Immature natural killer cell (primary cell): ENCODE measurements at places on chromosomes 3 and 15.

DNA sequence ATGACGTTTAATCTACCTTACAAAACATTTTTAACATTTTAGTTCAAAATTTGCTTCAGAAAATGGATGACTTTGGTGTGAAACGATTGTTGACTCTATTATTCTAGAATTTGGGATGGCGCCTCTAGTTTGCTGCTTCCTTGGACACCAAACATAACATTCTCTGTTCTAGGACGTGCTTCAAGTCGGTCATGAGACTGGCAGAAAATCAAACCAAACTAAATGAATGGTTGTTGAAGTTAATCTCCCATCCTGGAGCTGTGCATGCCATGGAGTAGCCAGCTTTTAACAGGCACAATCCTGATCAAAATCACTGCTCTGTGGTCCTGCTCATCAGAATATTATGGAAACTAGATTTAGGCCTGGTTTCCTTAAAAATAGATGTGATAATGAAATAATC, 9.6 kb upstream of the LRRFIP2 start:
- DNase-seq, result no peak

DNA sequence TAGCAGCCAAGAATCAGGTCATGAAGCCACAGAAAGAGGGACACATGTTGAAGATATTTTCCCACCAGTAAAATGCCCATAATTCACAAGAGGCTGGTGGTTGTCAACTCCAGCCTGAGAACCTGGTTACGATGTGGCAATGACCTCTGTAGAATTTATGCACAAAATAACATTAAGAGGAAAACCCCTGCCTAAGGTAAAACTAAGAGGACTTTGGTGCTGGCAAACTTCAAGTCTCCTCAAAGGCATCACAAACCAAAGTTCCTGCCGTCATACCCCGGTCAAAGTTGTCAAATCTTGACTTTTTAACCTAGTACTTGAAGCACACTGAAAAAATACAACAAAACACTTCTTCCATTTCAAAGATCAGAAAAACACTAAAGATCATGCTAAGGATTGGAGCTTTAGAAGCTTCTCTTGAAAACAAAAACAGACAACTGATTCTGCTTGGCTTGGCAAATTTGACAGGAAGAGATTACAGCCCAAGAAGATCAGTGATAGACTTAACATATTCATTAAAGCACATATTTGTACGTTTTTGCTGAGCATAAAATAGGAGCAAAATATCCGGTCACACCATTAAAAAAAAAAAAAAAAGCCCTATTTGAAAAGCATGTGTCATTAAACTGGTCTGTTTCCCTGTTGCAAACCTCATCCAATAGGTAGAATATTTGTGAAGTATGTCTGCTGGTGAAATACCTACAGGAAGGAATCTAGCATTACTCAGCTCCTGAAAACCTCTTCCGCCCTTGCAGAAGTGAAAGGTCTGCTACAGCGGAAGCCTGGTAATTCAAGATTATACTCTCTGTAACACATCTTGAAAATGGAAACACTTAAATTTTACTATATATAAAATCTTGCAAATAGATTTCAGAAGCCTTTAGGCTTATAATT, 22.8 kb downstream of the EIF4E3 start:
- DNase-seq, result peak; percentile 42

DNA sequence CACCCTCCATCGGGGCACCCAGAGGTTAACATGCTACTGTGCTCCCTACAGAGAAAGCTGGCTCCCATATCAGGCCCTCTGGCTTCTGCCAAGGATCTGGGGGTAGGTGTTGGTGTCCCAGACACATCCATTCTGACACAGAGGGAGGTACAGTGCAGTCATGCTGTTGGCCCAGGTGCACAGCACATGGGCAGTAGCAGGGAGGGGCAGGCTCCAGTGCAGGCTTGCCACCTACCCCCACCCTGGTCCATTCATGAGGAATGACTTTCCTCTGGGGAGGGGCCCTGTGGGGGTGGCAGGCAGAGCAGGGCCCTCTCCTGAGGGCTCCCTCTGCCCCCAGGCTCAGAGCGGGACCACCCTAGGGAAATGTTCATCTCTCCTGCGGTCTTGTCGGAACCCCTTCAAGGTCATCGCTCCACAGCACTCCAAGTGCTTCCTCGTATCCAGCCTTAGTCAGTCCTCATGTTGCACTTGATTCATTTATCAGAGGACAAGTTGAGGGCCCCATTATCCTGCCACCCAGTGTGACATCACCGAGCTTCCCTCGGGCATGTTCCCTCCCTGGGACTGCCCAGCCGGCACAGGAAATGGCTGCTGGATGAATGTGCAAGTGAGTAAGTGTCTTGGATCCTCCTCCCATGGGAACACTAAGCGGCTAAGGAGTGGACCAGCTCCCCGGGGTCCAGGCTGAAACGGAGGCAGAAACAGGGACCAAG, 10.0 kb downstream of the DUSP7 start:
- DNase-seq, result no peak

DNA sequence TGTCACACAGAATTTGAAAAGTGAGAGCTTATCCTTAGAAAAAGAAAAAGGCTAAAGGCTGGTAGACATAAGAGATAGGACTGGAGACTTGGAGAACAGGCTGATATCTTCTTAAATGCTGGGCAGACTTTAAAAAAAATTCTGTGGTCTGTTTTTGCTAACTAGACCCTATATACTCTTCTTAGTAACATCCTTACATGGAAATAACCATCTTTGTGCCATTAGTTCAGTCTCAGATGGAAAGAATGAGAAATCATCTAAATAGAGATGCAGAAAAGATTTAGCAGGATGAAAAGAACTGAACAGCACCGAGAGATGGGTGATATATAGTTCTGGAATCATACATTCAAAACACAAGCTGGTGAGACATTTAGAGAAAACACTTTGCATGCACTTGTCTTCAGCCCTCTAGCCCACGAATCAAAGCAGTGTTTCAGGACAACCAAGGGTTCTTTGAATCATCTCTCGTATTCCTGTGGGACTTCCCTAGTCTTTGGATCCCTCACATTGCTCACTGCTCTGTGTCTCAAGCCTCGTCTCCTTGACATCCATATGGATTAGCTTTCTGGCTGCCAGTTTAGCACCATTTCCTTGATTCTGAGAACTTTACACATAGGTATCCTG, 93.0 kb upstream of the LYSMD4 start:
- no peak for DNase-seq

- DNase-seq, result no peak
These were observed 339.4 kb upstream of the GRM7 start for GRCh38 chr3:6521369-6522113.

DNA sequence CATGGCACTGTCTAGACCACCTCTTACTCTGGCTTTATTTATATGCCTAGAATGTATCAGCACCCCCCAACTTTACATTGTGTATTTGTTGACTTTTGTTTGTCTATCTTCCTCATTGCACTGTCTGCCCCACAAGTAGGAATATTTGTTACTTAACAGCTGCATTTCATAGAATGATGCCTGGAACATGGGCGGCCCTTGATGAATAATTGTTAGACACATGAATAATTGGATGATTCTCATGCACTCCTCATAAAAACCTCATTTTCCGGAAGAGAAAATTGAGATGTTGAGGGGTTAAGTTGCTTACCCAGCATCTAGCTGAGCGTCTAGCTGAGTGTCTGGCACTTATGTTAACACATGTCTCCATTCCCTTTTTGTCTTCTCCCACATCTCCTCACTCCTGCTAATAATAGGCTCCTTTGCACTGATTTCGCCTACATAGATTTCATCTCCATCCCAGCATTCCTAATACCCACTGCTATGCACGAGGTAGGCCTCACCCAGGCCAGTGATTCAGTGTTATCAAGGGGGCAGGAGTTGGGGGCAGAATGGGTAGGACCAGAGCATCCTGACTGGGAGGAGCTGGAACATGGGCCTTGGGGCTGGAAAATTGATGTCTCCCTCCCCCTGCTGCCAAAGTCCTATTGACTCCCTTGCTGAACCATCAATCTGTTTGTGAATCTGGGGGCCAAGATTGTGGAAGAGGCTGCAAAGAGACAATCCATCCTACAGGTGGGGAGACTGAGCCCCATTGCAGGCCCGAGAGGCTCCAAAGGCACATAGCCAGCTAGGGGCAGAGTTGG, 7.8 kb upstream of the WNT7A start:
- DNase-seq, result no peak

DNA sequence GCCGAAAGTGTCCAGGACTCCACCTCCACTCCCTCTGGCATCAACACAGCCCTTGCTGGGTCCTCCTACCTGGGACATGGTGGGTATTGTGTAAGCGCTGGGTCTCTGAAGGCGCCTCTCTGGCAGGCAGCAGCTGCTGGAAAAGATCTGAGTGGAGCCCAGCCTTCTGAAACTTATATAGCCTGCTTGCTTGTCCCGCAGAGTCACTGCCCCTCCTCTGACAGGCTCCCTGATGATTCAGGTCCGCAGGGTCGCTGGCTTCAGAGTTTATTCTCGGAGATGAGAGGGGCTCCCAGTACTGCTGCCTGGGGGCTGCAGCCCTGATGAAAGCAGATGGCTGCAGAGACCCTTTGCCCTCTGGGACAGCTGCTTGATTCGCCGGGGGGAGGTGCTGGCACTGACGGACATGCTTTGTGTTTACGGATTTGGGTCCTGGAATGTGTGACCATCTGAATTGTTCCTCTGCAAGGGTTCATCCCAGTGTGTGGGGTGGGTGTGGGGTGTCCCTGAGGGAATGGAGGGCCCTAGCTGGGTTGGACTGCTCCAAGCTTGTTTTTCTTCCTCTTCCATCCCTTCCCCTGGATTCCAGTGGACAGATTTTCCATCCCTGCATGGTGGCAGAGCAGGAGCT, at the start of gene MUSTN1:
Gene MUSTN1 (minus strand): TSS at position 149 of the 631 bp plus-strand sequence. CDS start 71 bp downstream, at position 78.
- DNase-seq, result no peak

DNA sequence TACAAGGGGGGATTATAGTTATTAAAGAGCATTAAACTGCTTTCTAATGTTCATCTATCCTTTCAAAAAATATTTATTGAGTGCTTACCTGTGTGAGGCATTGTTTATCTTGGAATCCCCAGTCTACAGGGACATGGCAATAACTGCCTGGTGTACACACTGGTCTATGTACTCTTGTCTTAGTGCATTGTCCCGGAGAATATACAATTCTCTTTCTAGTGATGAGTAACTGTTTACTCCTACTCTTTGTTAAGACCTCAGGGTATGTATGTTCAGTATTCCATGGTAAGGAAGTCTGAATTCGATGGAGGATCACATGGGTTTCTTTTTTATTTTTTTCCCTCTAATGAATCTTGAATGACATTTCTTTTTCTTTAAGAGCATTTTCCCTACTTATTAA, 772.4 kb upstream of the NR2F2 start:
- no peak for DNase-seq

DNA sequence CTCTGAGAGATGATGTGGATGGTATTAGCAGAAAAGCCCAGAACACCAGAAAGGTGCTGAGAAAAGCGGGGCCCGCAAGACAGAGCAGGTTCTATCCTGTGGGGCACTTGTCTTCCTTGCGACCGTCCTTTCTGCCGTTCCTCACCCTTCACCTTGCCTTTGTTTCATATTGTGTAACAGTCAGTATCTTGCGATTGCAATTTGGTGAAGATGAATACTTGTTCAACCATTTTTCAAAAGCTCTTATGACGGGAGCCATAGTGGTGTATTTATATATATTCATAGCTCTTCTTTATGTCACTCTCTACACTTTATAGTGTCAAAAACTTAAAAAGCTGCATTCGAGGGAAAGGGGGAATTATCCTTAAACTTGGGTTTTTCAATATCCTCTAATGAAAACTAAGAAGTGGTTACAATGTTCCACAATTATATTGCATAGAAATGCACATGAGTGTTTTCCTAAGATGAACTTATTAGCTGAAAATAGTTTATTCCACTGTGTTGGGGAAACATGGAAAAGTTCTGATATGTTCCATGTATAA, 797 bp downstream of the MAP3K13 start:
- no peak for DNase-seq

GRCh38 chr3:40009991-40010390, 200.6 kb downstream of the MYRIP start:
- no peak for DNase-seq

DNA sequence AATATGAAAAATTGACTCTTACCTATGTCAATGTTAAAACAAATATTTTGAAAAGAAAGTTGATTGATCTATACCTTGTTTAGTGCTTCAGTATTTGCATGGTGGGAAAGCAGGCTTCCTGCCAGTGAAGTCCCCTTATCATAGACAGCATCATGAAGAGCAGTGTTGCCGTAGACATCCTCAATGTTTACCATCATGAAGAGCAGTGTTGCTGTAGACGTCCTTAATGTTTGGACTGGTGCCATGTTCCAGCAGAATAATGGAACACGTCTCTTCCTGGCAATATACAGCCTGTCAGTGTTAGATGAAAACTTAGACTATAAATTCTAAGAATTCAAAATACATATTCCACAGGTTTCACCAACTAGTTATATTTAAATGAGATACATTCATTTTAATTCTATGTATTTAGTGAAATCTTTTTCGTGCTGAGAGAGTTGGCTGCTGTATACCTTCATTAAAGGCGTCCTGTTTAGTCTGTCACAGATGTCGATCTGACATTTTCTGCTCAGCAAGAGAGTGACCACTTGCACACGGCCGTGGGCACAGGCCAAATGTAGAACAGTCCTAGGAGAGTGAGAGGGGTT, 116.8 kb downstream of the LMLN start:
- no peak for DNase-seq

DNA sequence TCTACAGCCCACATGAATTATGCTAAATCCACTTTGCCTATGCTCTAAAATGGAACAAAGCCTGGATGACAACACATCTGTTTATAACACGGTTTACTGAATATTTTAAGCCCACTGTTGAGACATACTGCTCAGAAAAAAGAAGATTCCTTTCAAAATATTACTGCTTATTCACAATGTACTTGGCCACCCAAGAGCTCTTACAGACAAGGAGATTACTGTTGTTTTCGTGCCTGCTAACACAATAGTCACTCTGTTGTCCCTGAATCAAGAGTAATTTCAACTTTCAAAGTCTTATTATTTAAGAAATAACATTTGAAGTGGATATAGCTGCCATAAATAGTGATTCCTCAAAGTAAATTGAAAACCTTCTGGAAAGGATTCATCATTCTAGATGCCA, 70.9 kb downstream of the ANKRD28 start:
- no peak for DNase-seq

GRCh38 chr3:170999737-171000242, 26.7 kb downstream of the SLC2A2 start:
- no peak for DNase-seq

- DNase-seq, result no peak
These were observed 108.6 kb upstream of the MRPS22 start for GRCh38 chr3:139235192-139235591.
